Smooth muscle cell of the brain vasculature (primary cell): ENCODE measurements at places on chromosomes 3 and 15.

- DNase-seq: no peak
Measured at GRCh38 chr3:140288595-140288994, 353.6 kb downstream of the CLSTN2 start.

GRCh38 chr3:98445949-98446406 lies 17.0 kb upstream of the OR5K1 start:
- no peak for DNase-seq

GRCh38 chr3:115999613-116000012 lies 376.3 kb downstream of the GAP43 start:
- DNase-seq: no peak

DNA sequence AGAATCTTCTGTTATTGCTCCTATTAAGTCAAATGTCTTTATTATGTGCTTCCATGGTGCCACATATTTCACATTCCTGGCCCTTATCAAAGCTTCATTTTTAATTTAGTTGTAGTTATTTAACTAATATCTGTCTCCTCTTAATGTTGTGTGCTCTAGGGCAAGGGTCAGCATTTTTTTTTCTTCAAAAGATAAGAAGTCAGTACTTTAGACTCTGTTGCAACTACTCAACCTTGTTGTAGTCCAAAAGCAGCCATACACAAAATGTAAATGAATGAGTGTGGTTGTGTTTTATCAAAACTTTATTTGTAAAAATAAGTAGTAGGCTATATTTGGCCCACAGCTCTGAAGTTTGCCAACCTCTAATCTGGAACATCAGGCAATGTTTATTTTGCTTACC lies 394.7 kb upstream of the CBLB start:
- no peak for DNase-seq

DNA sequence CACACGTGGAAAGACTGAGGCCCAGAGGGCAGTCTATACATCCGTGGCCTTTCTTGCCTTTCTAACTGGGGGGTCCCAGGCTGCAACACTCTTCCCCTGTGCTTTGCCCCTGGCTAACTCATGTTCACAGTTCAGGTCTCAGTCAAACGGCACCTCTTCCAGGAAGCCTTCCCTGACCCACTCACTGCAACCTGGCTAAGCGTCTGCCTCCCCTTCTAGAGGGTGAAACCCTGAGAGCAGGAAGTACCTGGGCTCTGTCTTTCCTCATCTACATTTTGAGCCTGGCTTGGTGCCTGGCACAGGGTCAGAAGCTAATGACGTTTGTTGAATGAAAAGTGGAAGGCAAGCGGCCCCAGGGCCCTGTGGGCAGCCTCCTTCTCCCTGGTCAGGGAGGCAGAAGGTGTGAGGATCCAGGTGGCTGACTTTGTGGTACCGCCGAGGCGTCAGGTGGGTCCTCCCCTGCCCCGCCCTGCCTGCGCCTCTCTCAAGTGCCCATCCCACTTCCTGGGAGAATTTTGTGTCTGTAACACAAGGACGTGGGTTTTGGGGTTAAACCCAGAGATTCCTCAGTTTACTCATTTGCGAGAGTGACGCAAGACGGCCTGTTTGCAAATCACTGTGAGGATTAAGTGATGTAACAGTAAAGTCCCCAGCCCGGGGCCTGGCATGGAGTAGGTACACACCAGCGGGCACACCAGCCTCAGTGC lies 32.1 kb downstream of the DNASE1L3 start:
- no peak for DNase-seq

- DNase-seq: no peak
Measured at GRCh38 chr3:99473321-99473751, 165.1 kb upstream of the COL8A1 start.

GRCh38 chr15:38873158-38873557 lies 308.5 kb upstream of the RASGRP1 start:
- DNase-seq: no peak

- DNase-seq: peak; percentile 39
Measured at GRCh38 chr3:112811131-112811884, 35.4 kb downstream of the CD200R1L start.
